ENCODE measurements at places on chromosomes 5 and 9.
A peak's percentile ranks its signal among the peaks of the same experiment; 100 is the strongest.

- DNase-seq, result peak; percentile 79
Observed at GRCh38 chr9:117782931-117783788, 79.0 kb downstream of the TLR4 start.

GRCh38 chr5:159601216-159601615, 270.9 kb upstream of the IL12B start:
- DNase-seq, result peak; percentile 27

- DNase-seq, result no peak
Observed at GRCh38 chr5:43085453-43085852, 35.3 kb upstream of the ZNF131 start.

GRCh38 chr9:81492710-81493447, 196.5 kb downstream of the TLE1 start:
- DNase-seq, result peak; percentile 68

DNA sequence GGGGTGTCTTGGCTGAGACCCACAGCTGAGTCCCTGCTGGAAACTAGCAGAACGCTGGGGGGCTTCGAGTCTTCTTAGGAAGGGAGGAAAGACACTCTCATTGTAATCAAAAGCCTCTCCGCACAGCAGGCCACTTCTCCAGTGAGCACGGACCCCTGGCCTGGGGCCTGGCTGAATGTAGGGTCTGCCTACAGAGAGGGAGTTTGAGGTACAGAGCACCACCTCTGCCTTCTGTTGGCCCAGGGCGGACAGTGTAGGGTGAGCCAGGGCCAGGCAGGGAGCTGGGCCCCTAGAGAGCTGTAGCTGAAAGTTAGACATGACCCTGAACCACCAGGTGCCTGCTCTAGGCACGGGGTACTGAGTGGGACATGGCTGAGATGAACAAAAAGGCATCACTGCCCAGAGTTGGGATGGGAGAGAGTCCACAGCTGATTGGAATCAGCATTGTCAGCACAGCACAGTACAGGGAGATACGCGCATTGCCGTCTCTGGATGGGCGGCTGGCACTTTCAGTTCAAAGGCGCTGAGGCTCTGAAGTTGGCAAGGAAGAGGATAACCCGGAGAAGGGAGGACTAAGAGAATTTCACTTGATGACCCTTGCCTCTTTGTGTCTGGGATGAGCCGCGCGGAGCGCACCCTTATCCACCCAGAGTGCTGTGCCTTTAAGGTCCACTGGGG, 363 bp upstream of the SLC25A48 start:
- DNase-seq, result no peak

GRCh38 chr5:170882345-170882744, 20.5 kb downstream of the RANBP17 start:
- no peak for DNase-seq

DNA sequence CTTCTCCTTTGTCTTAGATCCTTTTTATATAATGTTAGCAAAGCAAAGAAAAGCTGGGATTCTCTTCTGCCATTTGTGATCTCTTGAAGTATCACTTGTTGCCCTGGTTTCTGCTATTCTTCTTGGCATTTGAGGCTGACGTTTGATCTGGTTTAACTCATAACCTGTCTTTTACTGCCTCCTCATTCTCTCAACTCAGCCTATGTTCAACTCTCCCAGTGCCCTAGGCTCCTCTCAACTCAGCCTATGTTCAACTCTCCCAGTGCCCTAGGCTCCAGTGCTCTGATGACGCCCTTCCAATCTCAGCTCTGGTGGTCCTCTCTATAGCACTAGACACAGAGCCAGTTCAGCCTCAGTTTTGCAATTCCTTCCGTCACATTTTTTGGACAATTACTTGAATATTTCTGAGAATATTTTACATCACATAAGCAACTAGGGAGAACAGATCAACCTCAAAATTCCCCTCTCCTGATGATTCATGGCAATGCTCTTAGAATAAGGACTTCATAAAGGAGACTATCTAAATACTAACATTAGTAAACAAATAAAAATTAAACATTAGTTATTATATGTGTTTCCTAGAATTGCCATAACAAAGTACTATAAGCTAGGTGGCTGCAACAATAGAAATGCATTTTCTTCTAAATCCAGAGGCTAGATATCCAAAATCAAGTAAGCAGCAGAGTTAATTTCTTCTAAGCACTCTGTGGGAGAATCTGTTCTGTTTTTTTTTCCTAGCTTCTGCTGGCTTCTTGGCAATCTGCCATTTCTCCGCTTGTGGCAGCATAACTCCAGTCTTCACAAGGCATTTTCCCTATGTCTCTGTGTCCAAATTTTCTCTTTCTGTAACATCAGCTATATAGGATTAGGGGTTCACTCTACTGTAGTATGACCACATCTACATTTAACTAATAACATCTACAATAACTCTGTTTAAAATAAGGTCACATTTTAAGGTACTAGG, 662.1 kb upstream of the FTMT start:
- DNase-seq, result no peak

Data from GM03348 (cell line).